IMR-90 (cell line): ENCODE measurements at places on chromosomes 7 and 10. TPM values are rescaled to one million over a fixed set of nuclear protein-coding genes. Genes with fewer than 3 reads are reported as not detected.

DNA sequence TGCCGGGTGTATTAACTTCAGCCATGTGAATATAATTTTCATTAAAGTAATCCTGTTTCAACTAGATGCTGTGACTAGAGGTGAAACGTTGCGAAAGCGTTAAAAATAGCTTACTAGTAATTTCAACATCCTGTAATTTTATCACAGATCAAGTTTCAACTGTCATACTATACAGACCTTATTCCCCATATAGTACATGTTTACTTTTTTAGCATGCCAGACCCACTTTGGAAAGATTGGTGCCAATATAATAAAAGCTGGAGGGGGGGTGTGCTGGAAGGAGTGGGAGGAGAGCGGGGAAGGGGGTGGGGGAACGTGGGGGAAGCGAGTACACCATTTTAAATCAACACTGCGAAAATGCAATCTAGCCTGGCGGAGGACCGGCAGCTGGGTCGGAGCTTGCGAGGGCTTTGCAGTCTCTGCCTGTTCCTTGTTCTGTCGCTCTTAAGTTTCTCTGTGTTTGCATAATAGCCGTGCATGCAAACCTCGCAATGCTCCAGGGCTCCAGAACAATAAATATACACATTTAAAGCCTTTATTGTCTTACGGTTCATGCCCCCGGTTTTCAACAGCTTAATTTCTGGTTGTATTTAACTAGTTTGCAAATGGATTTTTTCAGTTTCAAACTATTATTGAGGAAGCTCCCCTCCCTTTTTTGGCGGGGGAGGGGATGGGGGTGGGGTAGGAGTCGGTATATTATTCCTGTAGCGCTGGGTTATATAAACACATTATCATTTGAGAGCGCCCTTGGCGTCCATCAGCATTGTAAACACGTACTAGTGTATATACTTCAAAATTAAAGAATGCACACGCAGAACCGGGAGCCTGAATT is 1.3 kb upstream of the ARID5B start:
- H3K27ac ChIP-seq = peak overlapping the region; percentile 99
- no peaks in the 10 kb centered on the region; the same call in 1 of the 2 replicates for H3K36me3 ChIP-seq
- DNase-seq = peak; percentile 79
- peak overlapping the region; percentile 60 for H3K4me3 ChIP-seq
- peaks cover 12% of the 10 kb centered on the region for H3K4me1 ChIP-seq
- no peaks in the 10 kb centered on the region for H3K27me3 ChIP-seq

GRCh38 chr10:33154590-33154989 is 179.9 kb downstream of the NRP1 start:
- H3K4me1 ChIP-seq = peaks cover 9% of the 10 kb centered on the region
- H3K27ac ChIP-seq = no peak overlapping the region
- H3K36me3 ChIP-seq = no peaks in the 10 kb centered on the region
- DNase-seq = no peak
- no peak overlapping the region for H3K4me3 ChIP-seq

- no peaks in the 10 kb centered on the region for H3K36me3 ChIP-seq
- no peak for DNase-seq
- no peak overlapping the region for H3K27ac ChIP-seq
- no peaks in the 10 kb centered on the region for H3K27me3 ChIP-seq
- no peaks in the 10 kb centered on the region for H3K4me1 ChIP-seq
Observed at GRCh38 chr7:52017802-52018679, 701.4 kb upstream of the COBL start.

DNA sequence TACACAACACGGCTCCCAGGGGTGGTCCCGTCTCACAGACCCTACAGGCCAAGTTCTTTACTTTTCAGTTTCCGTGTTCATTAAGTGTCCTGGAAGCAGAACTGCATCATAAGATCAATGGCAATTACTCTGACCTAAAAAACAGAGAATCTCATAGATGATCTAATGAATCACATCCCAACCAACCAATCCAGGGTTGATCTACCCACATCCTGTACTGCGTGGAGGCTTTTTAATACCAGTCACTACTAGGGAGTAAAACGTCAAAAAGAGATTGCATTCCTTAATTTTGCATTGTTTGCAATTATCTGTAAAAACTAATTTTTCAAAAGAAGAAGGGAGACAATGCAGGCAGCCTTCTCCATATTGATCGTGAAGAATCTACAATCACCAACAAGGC is 72.6 kb downstream of the PARD3 start:
- no peak overlapping the region for H3K27ac ChIP-seq
- DNase-seq = peak; percentile 55
- H3K36me3 ChIP-seq = no peaks in the 10 kb centered on the region
- no peak overlapping the region for H3K4me3 ChIP-seq

- H3K36me3 ChIP-seq = peaks cover 9% of the 10 kb centered on the region
- peaks cover 6% of the 10 kb centered on the region; the same call in 1 of the 2 replicates for H3K4me1 ChIP-seq
- no peak overlapping the region for H3K4me3 ChIP-seq
- peak; percentile 31 for DNase-seq
- H3K27ac ChIP-seq = no peak overlapping the region
- no peaks in the 10 kb centered on the region for H3K27me3 ChIP-seq
Observed at GRCh38 chr7:55965805-55966421, 1.5 kb downstream of the NIPSNAP2 start.

DNA sequence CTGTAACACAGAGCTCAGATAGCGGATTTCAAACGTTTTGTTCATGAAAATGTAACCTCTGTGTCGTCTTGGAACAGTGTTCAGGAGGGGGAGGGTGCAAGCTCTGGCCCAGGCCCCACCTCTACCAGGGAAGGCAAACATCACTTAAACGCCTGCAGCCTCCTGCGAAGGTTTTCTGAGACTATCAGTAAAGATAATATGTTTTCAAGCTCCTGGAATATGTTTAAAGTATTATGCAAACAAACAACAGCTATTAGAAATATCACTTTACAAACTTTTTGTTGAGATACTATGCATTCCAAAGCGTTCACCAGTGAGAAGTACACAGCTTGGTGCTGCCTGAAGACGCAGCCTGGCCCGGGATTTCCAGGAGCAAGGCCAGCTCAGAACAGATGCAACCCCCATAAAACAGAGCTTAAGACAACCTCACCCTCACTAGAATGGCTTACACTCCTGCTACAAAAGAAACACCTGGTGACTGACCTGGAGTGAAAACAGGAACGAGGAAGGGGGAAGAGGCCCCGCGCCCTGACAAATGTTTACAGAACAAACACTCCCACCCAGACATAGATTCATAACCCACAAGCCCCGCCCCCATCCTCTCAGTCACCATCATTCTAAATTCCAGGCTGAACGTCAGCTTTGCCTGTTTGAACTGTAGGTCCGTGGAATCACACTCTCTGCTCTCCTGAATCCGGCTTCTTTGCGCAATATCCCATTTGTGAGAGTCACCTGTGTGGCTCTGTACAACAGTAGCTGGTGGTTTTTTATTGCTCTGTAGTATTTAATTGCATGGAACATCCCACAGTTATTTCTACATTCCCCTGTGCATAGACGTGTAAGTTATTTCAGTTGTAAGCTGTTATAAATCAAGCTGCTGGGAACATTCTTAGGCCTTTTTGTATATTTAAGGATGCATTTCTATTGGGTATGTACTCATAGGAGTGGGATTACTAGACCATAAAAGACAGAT is 155.0 kb downstream of the PTPRN2 start:
- no peaks in the 10 kb centered on the region for H3K4me1 ChIP-seq
- H3K27me3 ChIP-seq = no peaks in the 10 kb centered on the region
- no peak for DNase-seq
- H3K36me3 ChIP-seq = no peaks in the 10 kb centered on the region

- peaks cover 20% of the 10 kb centered on the region for H3K36me3 ChIP-seq
- no peaks in the 10 kb centered on the region for H3K27me3 ChIP-seq
- H3K27ac ChIP-seq = peak overlapping the region; percentile 100
- no peak overlapping the region for H3K4me3 ChIP-seq
Observed at GRCh38 chr7:100087055-100087750, 1.6 kb upstream of the COPS6 start.

DNA sequence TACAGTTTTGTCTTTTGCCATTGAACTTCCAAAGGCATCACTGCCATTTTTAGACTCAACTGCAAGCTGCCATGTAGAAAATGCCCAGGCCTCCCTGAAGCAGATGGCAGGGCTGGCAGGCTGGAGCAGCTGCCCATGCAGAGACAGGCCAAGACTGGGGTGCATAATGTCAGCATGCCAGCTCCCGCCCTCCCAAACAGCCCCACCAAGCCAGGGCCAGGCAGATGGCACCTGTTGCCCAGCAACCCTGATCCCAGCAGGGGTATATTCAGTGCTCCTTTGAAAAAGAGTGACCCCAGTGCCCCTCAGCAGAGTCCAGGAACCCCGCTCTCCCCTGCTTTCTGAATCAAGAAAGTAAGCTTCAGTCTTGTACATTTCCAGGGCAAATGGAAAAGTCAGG is 32.6 kb downstream of the VSTM4 start:
- no peaks in the 10 kb centered on the region; the same call in none of the 2 replicates for H3K36me3 ChIP-seq
- peaks cover 1% of the 10 kb centered on the region; the same call in 1 of the 2 replicates for H3K4me1 ChIP-seq
- H3K4me3 ChIP-seq = no peak overlapping the region
- no peak overlapping the region for H3K27ac ChIP-seq
- no peaks in the 10 kb centered on the region for H3K27me3 ChIP-seq

- DNase-seq = no peak
- peaks cover 9% of the 10 kb centered on the region; the same call in 1 of the 2 replicates for H3K4me1 ChIP-seq
- no peaks in the 10 kb centered on the region for H3K27me3 ChIP-seq
- H3K27ac ChIP-seq = no peak overlapping the region
Observed at GRCh38 chr7:1024331-1024841, 20.0 kb upstream of the GPR146 start.

The RALA gene
- 7.7 and 15.8 TPM in 2 replicates for total RNA-seq

The NAT16 gene
- not detected in 2 replicates for total RNA-seq
